ENCODE measurements at places on chromosomes 6 and 20.

- DNase-seq, result no peak
Measured at GRCh38 chr6:137699031-137699683, 167.9 kb upstream of the TNFAIP3 start.

GRCh38 chr20:48129345-48129942 is 344.2 kb upstream of the SULF2 start:
- no peak for DNase-seq

DNA sequence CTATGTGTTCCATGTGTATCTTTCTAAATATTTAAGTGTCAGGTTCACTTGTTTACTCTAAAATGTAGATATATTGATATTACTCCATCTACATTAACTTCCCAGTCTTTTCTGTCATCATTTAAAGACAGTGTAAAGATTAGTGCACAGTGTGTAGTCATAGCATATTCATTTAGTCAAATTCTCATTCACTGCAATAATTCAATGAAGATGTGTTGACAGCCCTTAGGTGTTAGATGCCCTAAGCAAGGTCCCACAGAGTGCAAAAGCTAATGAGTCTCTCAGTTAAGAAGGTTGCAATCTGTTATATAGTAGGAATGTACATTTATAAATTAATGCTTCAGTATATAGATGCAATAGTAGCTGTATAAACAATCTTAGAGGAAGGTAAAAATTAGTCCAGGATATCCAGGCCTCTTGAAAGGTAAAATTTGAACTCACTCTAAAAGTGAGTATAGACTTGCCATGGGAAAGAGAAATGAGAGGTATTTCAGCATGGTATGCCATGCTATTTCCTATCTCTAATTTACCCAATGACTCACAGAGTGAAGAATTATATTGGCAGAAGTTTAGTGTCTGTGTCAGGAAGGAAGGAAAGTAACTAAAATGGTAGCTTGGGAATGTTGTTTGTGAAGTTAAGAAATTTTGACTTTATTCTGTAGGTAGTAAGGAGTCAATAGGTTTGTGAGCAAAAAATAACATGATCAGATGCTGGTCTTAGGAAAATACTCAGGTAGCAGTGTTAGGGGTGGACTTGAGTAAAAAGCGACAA is 969.9 kb upstream of the CITED2 start:
- DNase-seq, result no peak

DNA sequence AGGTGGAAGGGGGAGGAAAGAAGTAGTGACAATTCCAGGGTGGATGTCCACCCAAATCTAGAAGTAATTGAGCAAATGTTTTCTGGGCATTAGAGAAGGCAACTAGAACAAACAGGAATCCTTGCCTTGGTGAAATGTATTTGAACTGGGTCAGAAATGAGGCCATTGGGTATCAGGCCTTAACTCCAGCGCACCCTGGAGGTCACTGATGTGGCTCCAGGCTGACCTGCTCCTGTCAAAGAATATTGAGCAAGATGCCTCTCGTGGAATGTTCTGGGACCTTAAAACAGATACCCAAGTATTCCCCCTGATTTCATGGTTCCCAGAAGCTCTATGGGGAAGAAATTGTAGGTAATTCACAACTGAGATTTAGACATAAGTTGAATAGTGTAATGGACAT is 6.9 kb downstream of the HLA-DPB1 start:
- no peak for DNase-seq

DNA sequence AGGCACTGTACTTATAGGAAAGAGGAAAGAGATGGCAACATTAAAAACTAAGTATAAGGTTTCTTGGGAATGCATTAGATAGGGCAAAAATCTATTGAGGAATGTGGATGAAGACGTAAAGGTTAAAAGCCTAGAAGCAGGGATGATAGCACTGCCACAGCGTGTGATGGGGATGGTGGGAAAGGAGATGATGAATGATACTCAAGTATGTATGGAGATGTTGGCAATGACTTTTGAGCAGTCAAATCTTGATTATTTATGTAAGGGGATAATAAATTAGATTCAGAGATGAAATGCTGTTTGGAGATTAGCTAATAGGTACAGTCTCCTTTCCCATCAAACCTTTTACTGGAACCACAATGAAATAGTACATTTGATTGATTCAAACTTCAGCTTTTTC is 432.8 kb downstream of the GRIK2 start:
- no peak for DNase-seq

DNA sequence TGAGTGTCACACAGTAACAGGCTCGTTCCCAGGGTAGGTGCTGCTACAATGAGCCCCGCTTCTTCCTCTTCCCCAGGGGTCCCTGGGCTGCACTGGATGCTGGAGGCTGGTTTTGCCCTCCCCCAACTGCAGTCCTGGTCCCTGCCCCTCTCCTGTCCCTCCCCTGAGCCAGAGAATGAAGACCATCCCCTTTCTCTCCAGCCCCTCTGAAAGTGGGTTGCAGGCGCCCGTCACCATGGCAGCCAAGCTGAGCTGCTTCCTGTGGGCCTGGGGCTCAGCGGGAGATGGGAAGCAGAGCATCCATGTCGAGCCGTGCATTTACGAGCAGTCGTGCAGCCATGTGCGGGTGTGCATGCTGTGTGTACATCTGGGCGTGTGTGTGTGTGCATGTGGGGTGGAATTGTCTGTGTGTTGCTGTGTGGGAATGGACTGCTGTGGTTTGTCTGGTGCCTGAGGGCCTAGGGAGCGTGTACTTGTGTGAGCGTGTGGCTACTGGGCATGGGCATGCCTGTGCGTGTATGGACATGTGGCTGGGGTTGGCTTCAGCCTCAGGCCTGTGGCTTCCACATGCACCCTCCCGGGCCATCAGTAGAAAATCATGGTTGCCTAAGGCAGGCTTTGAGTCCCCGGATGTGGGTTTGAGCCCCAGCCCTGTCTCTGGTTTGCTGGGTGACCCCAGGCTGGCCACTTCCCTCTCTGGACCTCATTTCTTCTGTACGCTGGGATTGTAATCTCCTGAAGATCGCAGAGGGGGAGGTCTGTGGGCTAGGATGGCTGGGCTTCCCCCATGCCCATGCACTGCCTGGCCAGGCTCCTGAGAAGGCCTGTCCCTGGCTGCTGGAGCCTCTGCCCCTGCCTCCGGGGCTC is 48.8 kb downstream of the SRC start:
- DNase-seq, result no peak

GRCh38 chr6:13383328-13384163 is 55.2 kb upstream of the TBC1D7 start:
- DNase-seq, result no peak

DNA sequence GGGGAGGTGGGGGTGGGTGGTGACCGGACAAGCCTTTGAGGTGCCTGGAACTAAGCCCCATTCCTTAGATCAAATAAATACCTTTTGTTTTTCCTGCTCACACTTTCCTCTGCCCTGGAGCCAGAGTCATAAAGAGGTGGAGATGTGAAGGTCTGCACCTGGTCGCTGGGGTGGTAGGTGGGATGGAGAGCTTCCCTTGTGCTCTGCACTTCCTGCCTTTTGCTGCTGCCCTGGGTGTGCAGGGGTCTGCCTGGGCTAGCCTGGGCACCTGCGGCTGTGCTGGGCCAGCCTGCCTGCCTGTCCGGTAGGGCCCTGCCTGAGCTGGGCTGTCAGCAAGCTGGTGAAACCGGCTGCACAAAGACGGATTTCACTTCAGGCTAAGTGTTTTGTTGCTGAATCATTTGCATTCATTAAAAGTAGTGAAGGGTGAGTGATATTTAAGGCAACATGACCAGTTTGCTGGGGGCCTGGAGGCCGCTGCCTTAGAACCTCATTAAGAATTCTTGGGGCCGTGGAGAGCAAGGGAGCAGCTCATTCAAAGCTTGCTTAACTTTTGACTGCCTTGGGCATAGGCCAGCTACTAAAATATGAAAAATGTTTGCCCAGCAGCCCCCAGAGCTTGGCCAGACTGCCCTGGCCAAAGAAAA is 20.5 kb downstream of the PTK7 start:
- no peak for DNase-seq

- DNase-seq, result no peak
Measured at GRCh38 chr20:22949331-22950109, 85.6 kb upstream of the SSTR4 start.

GRCh38 chr20:55269913-55270312 is 735.4 kb downstream of the CBLN4 start:
- DNase-seq, result no peak

GRCh38 chr6:72621291-72622093 is at the start of gene KCNQ5:
KCNQ5 (plus strand) TSS chr6:72622064.
- peak; percentile 16 for DNase-seq

DNA sequence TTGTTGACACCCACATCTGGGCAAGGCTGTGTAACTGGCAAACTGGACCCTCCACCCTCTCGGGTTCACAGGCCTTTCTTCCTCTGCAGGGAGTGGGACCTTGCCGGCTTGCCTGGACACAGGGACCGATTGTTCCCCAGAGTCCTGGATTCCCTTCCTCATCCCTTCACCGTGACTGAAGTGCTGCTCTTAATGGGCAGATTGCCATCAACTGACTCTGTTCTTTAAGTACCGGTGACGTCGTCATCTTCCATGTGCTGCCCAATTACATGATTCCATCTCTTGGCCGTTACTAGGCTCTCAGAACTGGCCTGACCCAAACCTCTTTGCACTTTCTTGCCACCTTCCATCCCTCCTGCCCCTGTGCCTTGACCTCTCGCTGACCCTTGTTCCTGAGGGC is 85.4 kb downstream of the EYA4 start:
- DNase-seq, result no peak

- no peak for DNase-seq
Measured at GRCh38 chr20:10307359-10307735, 88.7 kb downstream of the SNAP25 start.

GRCh38 chr6:28863604-28864325 is 60.0 kb downstream of the TRIM27 start:
- peak; percentile 81 for DNase-seq

DNA sequence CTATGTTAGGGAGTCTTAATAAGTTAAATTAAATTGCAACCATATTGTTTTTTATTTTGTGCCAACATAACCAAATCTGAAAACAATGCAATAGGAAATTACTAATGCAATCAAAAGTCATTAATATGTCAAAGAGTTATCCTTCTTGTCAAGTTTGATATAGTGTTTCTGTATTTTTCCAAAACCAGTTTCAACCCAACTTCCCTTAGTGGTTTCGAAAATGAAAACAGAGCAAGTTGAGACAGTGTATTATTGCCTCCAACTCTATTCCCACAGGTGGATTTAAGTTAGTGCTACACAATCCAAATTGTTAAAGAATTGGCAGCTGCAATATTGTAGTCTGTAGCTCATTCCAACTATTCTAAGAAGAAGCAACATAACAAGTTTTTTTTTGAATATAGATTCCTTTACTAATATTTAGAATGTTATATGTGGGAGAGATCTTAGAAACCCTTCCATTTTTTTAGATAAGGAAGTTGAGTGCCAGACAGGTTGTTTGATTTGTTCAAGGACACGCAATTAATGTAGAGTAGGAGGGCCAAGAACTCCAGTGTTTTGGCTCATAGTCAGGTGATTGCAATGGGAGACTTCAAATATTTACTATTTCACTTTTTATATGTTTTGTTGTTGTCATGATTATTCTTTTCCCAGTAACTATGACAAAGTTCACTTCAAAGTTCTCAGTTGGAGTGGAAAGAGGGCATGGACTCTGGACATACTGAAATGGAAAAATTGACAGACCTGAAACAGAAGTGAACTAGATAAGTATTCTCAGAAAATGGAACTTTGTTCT is 282.4 kb upstream of the HSF2 start:
- no peak for DNase-seq

GRCh38 chr6:26250698-26251044 is 114.3 kb upstream of the BTN3A2 start:
- no peak for DNase-seq

DNA sequence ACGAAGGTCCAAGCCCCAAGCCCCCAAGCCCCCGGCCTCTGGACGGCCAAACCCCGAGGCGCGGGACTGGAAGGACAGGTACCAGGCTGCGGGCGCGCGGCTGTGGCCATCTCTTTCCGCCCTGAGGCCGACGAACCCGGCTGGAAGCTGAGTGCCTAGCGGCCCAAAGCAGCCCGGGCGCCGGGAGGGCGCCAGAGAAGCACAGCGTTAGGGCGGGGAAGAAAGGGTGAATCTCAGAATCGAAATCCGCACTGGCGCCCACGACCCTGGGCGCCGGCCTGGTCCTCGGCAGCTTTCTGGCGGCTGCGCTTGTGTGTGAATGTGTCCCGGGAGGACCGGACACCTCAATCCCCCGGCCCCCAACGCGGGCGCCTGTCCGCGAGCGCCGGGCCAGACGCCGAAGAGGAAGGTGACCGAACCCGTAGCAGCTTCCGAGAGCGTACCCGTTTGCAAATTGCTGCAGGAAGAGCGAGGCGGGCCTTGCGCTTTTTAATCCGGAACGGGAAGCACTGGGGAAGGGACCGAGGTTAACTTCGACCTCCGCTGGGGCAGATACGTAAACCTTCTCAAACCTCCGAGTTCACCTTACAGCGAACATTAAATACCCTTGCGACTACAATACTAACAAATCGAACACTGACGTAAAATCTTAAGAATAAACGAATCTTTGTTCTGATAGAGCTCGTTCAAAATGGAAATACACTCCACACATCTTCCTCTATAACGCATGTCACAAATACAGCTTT is 2.9 kb downstream of the NRN1 start:
- no peak for DNase-seq

- no peak for DNase-seq
Measured at GRCh38 chr20:10715035-10715434, 41.2 kb upstream of the JAG1 start.

- DNase-seq, result no peak
Measured at GRCh38 chr6:90660931-90661330, 74.1 kb upstream of the MAP3K7 start.

GRCh38 chr20:63775096-63775978 is 35.8 kb downstream of the SLC2A4RG start:
- no peak for DNase-seq

DNA sequence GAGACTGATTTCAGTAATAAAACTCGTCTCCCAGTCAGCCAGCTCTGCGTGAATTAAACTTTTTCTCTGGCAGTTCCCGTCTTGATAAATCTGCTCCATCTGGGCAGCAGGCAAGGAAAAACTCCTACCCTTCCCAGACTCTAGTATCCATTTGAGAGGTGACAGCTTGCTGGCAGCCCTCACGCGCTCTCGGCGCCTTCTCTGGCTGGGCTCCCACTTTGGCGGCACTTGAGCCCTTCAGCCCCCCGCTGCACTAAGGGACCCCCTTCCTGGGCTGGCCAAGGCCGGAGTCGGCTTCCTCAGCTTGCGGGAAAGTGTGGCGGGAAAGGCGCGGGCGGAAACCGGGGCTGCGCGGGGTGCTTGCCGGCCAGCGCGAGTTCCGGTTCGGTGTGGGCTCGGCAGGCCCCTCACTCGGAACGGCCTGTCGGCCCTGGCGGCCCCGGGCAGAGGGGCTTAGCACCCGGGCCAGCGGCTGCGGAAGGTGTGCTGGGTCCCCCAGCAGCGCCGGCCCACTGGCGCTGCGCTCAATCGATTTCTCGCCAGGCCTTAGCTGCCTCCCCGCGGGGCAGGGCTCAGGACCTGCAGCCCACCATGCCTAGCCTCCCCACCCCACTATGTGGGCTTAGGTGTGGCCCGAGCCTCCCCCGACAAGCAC is 21.8 kb upstream of the GMPR start:
- no peak for DNase-seq

- no peak for DNase-seq
Measured at GRCh38 chr6:151656392-151656791, 151.1 kb upstream of the ESR1 start.

DNA sequence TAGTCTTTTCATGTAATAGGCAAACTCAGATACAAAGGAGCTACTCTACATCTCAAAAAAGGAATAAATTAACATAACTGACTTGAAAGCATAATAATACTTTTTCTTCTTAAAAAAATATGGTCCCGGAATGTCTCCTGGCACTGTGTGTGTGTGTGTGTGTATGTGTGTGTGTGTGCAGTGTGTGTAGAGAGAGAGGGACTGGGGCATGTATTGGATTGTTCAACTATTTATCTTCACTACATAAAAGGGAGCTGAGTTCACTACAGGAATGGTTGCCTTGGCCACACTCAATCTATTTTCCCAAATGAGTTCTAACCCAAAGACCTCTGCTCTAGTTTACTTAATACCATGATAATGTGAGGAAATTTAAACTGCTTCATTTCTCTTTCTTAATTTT is 51.1 kb downstream of the B3GAT2 start:
- no peak for DNase-seq
